ENCODE measurements at places on chromosomes 1 and 21.

DNA sequence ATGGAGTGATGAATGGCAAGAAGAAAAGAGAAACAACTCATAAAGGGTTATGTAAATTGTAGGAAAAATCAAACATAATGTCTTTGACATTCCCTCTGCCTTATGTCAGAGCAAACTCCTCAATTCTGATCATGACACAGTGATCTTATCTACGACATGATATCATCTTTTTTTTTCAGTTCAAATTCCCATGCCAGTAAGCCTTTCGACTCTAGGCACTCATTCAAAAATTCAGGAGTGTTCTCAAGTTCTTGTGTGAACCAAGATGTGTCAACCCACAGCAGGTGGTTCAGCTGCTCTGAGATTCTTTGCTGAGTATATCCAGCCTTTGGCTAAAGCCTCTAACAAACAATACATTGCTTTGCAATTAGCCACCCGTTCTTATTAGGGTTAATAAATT, 97.1 kb upstream of the ESRRG start:
- no peak for DNase-seq

DNA sequence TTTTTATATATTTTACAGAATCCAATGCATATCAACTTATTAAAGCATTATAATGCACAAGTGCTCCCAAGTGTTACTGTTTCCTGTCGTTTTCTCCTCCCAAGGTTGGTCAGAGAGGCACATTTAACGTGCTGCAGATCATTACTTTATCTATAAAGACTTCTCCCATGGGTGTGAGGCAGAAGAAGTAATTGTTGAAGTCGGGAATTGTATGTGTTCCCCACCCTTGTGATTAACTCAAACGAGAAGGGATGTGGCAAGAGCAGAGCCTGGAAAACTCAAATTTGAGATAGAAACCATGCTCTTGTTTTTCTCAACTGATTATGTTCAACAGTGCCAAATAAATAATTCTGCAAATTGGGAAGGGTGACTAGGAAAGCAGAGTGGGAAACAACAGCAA, 412.5 kb upstream of the ADAMTS5 start:
- DNase-seq: no peak

DNA sequence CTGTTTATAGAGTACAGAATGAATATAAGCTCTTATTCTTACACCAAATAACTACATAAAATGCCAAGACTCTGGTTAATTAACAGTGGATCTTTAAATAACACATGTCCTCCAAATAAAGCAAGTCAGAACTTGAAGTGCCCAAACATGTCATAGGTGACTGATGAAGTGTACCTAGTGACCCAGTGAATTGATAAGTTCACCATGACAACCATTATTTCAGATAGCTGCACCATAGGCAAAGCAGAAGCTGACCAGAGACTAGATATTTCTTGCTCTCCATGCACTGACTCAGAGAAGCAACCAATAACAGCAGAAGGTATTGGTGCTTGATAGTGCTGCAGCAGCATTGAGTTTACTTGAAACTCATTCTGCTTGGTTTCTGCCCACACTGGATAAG, 192.1 kb downstream of the DUSP10 start:
- no peak for DNase-seq

GRCh38 chr1:231927431-231927830, 300.8 kb downstream of the DISC1 start:
- DNase-seq: no peak

GRCh38 chr21:35231090-35231489, 182.0 kb upstream of the RUNX1 start:
- DNase-seq: peak; percentile 82

DNA sequence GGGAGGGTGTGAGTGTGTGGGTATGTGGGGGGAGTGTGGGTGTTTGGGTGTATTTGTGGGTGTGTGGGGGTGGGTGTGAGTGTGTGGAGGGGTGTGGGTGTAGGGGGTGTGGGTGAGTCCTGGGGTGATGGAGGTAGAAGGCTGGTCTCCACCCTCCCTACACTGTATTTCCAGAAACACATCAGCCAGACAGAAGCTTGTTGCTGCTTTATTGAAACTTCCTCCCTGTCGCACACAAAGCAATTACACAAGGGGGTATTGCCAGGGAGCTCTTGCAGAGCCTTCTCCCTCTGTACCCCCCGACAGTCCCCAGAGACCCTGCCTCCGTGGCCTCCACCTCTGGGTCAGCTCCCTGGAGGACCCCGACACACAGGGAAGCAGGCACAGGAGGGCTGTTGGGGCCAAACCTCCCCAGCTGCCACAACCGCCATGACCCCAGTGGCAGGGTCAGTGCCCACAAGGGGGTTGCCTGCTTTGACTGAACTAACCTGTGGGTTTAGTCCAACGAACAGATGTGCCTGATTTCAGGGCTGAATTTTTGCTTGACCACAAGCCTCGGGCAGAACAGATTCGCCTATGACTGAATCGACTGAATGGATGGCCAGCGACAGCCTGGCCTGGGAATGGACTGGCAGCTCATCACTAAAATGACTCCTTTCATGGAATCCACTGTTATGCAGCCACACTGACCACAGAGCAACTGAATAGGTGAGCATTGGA, 9.1 kb upstream of the MATN1 start:
- peak; percentile 91 for DNase-seq

DNA sequence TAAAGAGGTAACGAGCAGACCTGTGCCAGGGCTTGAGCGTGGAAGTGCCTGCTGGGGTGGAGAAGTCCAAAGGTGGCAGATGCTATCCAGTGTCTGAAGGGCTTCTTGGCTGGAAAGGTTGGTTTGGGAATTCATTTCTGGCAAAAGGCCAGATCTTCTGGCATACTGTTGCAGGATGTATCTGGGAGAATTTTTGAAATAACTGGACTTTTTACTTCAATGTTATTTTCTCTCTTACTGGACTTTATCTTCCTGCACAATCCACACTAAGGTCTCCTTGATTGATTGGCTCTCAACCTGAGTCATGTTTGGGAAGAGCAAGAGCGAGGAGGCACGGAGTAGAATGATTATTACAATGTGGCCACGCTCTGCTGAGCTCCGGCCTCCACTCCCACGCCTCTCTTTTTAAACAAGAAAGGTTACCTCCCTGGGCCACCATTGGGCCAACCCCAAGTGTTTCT, 278.4 kb downstream of the TM2D1 start:
- DNase-seq: no peak

GRCh38 chr1:35857830-35858229, 25.2 kb upstream of the AGO1 start:
- DNase-seq: peak; percentile 6

DNA sequence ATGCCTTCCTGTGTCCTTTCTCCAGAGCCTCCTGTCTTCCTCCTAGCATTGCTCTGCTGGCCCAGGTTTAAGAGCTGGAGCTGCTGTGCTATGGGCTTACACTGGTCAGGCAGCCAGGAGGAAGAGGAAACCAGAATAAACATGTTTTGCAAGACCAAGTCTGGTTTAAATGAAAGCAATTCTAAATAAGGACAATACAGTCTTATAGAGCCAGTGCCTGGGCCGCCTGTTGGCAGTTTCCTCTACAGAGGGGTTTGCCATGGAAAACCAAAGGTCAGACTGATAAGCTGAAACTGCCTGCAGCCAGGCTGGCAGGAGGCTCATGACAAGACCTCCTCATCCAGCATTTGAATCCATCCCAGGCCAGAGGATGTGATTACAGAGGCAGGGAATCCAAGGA, 92.9 kb upstream of the FGGY start:
- DNase-seq: no peak

- no peak for DNase-seq
Observed at GRCh38 chr1:31768939-31769704, 5.0 kb upstream of the ADGRB2 start.

GRCh38 chr1:77275194-77275593, 6.6 kb upstream of the AK5 start:
- DNase-seq: no peak

DNA sequence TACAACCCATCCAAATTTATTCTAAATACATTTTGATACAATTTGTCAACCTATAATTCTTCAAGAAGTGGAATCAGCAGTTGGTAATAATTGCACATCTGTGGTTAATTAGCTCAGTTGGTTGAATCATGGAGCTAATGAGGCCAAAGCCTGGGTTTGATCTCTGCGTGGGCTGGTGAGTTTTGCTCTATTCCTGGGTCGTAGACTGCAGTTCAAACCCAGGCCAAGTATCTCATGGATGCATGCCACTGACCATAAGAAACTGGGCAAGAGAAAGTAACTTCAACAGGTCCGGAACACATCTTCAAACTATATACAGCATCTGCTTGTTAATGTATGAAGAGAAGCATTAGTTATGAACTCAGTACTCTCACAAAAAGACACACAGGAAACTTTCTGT, 779.7 kb downstream of the USP25 start:
- no peak for DNase-seq

- no peak for DNase-seq
Observed at GRCh38 chr1:76865696-76866286, 1.5 kb upstream of the ST6GALNAC5 start.

DNA sequence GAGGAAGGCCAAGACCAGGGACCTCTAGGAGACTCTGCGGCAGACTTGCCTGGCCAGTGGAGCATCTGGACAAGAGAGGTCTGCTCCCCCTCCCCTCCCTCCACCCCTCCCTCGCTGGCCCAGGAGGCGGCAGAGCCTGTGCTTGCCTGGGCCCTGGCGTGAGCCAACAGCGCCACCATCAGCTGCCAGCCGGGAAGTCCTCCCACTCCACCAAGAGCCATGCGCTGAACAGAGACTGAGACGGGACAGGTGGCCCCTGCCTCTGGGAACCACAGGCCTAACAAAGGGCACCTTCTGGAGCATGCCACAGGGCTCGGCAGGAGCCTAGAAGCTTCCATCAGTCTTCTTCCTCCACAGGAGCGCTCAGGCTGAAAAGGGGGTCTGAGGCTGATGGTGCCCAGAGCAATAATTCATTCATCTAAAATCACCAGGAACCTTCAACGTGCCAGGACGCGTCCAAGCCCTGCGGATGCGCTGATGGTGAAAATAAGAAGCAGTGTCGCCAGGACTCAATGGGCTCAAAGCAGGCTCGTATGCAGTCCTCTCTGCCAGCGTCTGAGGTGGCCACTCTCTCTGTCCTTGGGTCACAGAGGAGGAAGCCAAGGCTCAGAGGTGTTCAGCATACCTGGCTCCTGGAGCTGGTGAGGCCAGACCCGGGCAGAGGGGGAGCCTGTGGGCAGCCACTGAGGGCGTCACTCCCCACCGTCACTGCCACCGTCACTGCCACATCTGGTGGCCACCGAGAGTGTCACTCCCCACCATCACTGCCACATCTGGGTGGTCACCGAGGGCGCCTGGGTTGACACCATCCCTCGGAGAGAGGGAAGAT, 161.2 kb downstream of the NPHP4 start:
- DNase-seq: no peak

DNA sequence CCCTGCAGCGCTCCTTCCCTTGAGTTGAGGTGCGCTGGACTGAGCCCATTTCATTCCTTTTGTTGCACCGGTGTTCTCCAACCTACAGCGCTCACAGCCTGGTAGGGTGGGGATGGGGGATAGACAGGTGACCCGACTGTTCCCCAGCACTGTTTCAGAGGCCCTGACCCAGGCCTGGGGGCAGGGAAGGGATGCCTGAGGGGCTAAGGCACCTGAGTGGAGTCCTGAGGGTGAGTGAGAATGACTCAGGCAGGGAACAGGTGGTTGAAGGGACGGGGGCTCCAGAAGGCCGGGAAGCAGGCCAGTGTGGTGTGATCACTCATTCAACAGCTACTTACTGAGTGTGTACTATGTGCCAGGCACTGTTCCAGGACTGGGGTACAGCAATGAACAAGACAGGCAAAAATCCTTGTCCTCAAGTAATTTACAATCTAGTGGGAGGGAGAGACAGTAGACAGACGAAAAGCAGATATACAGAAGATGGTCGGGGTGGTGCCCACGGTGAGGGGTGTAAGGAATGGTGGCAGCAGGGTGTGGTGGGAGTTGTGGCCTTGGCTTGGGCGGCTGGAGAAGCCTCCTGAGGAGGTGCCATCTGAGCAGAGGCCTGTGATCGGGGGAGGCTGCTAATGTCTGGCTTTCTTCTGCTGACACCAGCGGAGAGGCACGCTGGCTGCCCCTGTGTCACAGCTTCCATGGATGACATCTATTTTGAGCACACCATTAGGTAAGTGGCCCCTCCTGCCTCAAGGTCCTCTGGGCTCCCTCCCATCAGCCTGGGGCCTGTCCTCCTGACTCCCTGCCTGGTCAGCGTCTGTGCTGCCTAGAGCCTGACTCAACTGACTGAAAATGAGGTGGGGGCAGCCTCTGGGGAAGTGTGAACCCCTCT, 37.4 kb downstream of the ACOT11 start:
- DNase-seq: no peak

DNA sequence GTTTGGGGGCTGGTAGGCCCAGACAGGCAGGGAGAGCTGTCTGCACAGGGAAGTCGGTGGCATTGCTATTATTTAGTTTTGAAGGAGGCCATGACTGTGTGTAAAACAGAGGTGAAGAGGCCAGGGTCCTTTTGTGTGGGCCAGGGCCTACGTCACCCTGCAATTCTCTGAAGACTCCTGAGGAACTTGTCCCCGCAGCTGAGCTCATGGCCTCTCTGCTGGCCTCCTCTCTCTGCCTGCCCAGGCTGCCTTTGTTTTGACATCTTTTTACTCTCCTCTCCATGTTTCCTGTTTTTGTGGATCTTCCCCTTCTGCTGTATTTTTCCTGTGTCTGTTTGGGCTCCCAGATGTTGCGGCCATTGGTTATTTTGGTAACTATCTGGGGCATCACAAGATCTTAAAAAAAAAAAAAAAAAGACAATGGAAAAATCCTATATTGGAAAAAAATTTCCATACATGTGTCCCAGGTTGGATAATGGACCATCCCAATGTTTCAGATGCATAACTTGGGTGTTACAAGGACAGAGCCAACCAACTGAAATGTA, 280.7 kb downstream of the RPS6KC1 start:
- no peak for DNase-seq

DNA sequence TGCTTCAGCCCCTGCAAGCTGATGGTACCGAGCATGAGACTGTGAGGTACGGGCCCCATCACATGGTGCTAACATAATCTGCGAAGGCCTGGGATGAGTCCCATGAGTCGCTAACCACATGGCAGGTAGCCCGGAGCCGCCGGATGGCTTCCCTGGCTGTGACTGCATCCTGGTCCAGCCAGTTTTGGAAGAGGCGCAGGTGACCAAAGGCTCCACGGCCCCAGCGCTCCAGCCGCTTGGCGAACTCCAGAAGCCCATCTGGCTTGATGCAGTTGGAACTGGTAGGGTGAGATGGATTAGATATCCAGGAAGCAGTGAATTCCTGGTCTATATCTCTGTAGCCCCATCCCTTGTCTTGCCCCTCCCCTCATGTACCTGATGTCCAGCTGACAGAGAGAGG, 24.6 kb downstream of the LRRC41 start:
- no peak for DNase-seq

- no peak for DNase-seq
Observed at GRCh38 chr21:22019766-22020165, 1021.6 kb downstream of the NCAM2 start.

All from SW480 (cell line).